ENCODE measurements at places on chromosomes 11 and 22.

GRCh38 chr11:45365961-45366618, 79.9 kb upstream of the SYT13 start:
- no peak for DNase-seq

GRCh38 chr22:36816636-36817524, at the start of gene PVALB:
PVALB (minus strand) TSS chr22:36817035; CDS start chr22:36817005, 30 bp downstream.
- no peak for DNase-seq

GRCh38 chr11:63999349-64000025, 13.2 kb downstream of the OTUB1 start:
- DNase-seq, result peak; percentile 42

- DNase-seq, result no peak
These were observed 39.9 kb downstream of the TRAF6 start for GRCh38 chr11:36469881-36470802.

DNA sequence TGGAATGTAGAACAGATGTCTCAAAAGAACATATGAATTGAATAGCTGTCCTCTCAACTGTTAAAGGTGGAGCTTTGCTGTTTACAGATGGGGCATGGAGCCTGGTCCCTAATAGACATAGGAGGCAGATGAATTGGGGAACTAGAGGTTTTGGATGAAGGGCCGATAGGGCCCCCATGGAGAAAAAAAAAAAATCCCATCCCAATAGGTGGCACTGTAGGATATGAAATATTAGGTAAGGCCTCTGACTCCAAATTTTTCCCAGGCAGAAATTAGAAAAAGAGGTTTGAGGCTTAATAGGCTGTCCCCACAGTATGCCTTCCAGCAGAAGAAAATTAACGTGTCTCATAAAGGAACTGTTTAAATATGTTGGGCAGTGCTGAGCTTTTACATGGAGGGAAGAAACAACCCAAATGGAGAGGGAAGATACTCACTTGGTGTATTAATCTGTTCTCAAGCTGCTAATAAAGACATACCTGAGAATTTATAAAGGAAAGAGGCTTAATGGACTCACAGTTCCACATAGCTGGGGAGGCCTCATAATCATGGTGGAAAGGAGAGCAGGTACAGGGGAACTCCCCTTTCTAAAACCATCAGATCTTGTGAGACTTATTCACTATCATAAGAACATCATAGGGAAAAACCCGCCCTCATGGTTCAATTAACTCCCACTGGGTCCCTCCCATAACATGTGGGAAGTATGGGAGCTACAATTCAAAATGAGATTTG, 30.1 kb upstream of the TMEM45B start:
- DNase-seq, result no peak

GRCh38 chr22:17754233-17754925, 19.9 kb downstream of the BID start:
- no peak for DNase-seq

DNA sequence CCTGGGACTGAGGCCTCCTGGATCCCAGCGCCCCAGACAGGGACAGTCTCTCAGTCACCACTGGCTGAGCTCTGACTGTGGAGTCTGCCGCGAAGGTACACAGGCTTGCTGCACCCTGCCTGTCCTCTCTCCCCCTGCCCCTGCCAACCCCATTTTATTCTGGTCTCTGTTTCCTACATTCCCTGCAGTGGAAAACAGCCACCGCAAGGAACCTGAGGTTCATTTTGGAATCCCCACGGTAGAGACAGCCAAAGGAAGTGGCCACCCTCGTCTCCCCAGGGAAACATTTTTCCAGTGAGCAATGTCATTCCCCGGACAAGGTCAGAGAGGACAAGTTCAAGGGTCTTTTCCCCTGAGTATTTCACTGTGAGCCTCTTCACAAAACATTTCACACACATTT, 56.6 kb downstream of the FBXO7 start:
- DNase-seq, result no peak

DNA sequence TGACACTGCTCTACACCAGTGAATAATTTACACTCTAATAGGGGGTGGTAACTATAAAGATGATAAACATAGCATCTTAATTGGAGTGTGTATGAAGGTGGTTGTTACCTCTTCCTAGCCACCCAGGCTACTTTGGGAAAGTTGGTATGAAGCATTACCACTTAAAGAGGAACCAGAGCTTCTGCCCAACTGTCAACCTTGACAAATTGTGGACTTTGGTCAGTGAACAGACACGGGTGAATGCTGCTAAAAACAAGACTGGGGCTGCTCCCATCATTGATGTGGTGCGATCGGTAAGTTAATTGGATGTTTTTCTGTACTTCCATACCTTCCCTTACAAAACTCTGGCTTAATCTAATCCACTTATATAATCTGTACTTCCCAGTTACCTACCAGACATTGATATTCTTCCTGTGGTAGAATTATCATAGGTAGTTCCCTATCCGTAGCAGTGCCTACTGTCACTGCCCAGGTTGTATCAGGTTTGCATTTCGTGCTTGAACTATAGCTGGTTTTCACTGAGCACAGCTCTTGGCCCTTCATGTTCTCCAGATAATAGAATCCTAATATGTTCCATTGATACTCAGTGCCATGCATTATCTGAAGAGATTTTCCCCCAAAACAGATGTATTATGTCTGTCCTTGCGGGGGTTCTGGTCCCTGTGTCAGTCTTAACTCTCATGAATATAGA, 2.2 kb downstream of the RPL27A start:
- no peak for DNase-seq

DNA sequence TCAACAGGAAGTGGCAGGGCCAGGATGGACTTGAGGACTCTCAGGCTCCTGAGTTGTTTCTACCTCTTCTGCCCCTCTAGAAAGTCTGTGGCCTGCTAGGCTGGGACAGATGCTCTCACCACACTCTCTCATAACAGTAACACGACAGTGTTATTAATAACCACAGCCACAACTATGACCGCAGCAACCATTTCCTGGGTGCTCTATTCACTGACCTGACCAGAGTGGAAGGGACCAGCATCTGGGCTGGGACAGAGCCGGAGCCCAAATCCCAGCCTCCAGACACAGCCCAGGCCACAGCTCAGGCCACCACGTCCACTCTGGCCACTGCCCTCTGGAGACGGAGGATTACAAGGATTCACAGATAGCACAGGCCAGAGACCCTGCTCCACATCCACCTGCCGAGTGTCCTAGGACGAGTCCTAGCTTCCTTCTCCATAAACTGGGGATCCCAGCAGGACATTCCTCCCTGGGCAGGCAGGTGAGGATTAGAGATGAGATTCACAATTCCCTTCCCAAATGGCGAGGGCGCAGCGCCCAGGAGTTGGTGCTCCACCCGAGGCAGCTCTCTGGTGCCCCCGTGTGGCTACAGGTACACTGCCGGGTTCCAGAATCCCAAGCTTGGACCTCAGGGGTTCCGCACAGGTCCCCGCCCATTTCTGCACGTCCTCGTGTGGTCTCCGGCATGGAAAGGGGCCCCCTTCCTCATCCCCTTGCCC, 7.1 kb downstream of the PNPLA5 start:
- DNase-seq, result peak; percentile 4

DNA sequence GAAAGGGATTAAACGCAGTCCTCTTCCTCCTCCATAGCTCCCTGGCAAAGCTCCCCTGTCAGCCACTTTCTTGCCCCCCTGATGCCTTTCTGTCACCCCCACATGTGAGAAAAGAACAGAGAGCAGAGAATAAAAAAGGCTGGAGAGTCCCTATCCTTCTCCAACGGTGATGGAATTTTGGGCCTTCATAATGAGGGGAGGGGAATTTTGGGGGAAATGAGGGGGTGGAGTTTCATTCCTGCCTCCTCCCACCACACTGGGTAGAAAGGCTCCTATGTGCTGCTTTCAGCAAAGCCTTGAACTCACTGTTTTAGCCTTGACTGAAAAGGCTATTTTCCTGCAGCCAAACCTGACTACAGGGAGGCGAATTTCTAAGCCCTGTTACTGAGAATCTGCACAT, 59.3 kb downstream of the C11orf58 start:
- no peak for DNase-seq

- no peak for DNase-seq
These were observed 137.8 kb downstream of the DBX1 start for GRCh38 chr11:20022363-20023081.

- no peak for DNase-seq
These were observed 51.6 kb downstream of the PARVB start for GRCh38 chr22:44075670-44076069.

GRCh38 chr11:17561111-17561415, 14.0 kb downstream of the OTOG start:
- DNase-seq, result no peak

- no peak for DNase-seq
These were observed 147.6 kb downstream of the FBXO7 start for GRCh38 chr22:32622004-32622743.

- DNase-seq, result no peak
These were observed 934 bp downstream of the HSD17B12 start for GRCh38 chr11:43681401-43681942.

GRCh38 chr11:117438371-117439000, 110.8 kb downstream of the CEP164 start:
- no peak for DNase-seq

DNA sequence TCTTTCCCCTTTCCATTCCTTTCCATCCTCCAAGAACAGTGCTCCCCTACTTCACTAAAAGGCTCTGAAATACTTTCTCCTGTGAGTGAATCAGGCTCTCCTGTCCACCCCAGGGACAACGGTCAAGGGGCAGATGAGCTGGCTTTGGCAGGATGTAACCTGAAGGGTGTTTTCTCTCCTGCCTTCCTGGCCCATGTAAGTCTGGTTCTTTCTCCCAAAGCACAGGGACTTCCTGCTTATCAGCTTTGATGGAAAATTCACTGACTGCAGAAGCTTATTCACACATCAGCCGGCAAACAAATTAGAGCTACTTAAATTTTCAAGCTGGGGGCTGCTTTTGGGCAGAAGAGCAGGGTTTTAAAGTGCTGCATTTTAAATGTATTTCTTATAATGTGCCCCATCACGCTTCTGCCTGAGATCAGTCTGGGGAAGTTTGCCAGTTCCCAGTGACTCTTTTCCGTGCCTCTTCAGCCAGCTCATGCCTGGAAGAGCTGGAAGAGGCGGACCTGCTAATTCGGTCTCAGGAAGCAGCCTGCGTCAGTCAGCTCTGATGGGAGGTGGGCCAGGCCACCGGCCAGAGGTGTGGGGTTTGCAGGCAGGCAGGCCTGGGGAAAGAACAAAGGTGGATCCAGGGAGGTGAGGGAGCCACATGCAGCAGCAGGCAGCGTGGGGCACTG, 140.4 kb upstream of the TBCEL start:
- no peak for DNase-seq

DNA sequence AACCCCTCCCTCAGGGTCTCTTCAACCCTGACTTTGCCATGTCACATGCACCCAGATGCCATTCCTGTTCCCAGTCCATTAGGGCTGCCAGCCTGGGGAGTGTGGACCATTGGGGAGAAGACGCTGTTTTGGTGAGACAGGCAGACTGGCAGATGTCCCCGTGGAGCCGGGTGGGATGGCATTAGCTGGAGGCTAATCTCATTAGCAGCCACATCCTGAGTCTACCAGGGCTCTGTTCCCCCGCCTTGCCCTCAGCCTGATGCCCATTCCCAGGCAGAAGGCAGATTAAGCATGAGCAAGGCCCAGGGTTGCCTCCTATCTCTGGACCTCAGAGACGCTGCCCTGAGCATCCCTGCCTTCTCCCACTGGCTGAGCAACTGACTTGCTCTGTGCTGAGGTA, 46.4 kb upstream of the ALX4 start:
- DNase-seq, result no peak

Measured in NCI-H1048 (cell line).